ENCODE measurements at places on chromosomes 7 and 10.

DNA sequence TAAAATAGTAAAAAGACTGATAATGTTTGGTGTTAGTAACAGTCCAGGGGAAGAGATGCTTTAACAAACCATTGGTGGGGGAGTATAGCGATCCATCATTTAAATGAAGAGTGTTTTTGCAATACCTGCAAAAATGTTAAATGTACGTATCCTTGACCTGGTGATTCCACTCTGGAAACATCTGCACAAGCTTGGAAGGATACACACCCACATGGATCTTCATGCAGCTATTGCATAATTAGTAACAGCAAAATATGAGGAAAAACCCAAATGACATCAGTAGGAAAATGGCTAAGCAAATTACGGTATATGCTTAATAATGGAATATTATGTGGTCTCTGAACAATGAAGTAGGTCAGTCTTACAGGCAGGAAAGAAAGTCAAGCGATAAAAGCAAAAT is 20.5 kb downstream of the WNT2 start:
- no peak for DNase-seq

DNA sequence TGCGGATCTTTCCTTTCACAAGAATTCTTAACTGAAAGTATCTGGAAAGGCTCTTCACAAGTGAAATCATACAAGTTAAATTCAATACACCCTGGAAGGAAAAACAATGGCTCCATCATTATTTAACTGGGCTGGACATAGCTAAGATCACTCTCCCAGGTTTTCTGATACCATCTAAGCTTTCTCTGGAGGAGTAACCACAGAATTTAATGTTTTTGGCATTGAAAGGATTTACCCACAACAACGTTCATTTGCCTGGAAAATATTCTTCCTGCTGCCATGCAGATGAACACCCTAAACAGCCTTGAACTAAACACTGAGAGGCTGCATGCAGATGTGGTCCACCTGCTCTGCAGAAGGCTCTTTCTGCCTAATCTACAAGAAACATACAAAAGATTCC is 4.3 kb downstream of the NEBL start:
- no peak for DNase-seq

DNA sequence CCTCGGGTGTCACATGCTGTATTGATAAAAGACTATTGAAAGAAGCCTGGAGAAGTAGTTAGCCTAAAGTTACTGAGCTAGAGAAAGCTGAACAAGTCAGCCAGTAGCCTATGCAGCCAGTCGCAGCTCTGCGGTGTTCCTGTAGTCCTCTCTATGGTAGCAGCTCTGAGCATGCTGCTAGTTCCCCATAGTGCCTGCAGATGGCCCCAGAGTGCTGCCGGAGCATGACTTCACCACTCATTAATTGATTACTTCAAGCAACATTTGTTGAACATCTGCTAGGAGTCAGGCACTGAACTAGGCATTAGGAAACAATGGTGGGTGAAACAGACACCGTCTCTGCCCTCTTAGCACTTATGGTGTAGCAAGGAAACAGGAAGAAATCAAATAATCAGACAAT is 422.7 kb downstream of the SORCS3 start:
- no peak for DNase-seq

DNA sequence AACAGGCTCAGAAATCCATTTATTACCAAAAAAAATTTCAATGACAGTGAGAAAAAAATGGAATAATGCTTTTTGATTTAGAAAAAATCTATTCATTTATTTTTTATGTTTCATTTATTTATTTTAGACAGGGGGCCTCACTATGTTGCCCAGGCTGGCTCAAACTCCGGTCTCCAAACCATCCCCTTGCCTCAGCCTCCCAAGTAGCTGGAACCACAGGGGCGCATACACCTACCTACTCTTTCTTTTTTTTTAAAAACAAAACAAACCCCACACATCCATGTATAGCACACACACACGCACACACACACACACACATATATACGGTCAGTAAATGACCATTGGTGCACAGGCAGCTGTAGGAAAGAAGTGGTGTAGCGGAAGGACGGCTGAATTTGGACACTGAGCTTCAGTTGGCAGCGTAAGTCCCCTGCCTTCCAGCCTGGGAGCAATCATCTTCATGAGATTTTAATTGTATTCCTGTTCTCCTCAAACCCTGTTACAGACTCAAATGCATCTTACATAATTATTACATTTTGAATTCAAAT is 28.8 kb downstream of the ARL4A start:
- no peak for DNase-seq

DNA sequence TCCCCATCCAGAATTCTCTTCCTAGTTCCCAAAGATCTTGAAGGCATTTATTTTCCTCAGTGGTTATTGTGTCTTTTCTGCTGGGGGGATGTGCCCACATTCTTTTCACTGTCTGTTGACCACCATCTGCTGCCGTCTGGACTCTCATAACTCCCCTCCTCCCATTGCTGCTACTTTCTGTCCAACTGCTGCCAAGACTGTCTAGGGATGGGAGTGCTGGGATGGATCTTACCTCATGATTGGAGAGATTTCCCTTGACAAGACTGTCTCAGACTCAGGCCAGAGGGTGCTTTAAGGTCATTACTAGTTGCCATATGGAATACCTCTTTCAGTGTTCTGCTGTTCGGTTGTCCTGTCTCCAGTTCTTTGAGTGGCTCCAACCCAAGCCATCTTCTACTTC is 141.6 kb downstream of the C1GALT1 start:
- DNase-seq = no peak

- no peak for DNase-seq
These were observed 37.1 kb upstream of the BICC1 start for GRCh38 chr10:58475322-58476277.

- DNase-seq = no peak
These were observed 59.6 kb upstream of the ADGRA1 start for GRCh38 chr10:133028158-133028557.

All from activated CD4-positive, CD25-positive, alpha-beta regulatory T cell (primary cell).